Stimulated activated CD4-positive, alpha-beta T cell treated with anti-CD3 and anti-CD28 coated beads, Interleukin-4, amount 100 ng/mL, for 4 hours (primary cell): ENCODE measurements at places on chromosomes 11 and 22.

DNA sequence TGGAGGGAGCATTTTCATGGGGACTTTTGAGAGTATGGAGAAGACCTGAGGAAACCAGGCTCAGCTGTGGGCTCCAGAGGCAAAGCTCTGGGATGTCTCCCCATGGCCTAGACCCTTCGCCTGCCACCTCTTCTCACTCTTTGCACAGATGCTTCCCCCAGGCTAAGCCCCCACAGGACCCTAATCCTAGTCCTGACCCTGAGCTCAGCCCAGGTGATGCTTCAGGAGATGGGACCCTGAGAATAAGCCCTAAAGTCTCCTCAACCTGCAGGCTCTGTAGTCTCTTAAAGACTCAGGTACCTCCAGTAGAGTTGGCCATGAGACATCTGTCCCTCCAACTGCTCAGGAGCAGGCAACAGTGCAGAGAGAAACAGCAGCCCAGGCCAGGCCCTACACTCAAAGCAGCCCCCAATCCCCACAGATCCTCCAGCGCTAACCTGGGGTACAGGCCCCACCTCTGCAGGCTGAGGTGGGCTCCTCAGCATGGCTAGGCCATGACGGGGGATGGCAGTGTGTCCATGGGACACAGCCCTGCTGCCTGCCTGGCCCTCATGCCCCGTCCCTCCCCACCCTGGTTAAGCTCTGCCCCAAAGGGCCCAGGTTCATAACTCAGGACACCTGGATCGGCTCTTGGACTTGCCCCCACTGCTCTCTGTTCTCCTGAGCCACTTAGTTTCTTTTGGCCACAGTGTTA is 39.4 kb downstream of the GGTLC2 start:
- DNase-seq: no peak

- no peak for DNase-seq
Measured at GRCh38 chr11:4076774-4077173, 17.8 kb upstream of the RRM1 start.

GRCh38 chr11:16799221-16799620 is 60.8 kb downstream of the C11orf58 start:
- no peak for DNase-seq

DNA sequence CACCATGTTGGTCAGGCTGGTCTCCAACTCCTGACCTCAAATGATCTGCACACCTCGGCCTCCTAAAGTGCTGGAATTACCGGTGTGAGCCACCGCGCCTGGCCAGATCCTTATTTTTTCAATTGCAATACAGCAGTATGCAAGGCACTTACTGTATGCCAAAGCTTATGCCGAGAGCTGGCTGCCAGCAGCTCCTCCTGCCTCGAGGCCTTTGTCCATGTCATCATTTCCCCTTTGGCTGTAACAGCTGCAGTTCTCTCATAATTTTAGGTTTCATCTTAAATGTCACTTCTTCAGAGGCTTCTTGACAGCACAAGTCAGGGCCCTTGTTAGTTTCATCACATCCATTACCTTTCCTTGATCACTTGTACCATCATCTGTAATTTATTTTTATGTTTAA is 1.5 kb upstream of the SREBF2 start:
- no peak for DNase-seq

DNA sequence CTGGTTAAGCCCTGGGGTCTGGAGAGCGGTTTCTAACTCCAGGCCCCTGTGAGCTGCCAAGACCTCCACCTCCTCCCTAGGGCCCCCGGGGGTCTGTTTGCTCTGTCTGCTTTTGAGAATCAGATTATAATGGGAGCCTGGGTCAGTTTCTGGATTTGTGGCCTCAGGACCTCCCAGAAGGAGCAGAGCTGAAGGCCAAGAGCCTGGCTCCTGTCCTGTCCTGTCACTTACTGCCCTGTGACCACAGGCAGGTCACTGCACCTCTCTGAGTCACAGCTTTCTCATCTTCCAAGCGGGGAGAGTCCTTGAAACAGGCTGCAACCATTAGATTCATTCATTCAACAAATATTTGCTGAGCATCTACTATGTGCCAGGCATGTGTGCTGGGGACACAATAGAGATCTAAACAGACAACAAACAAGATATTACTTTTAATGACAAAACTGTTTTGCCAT is 87.3 kb upstream of the FGF3 start:
- no peak for DNase-seq

DNA sequence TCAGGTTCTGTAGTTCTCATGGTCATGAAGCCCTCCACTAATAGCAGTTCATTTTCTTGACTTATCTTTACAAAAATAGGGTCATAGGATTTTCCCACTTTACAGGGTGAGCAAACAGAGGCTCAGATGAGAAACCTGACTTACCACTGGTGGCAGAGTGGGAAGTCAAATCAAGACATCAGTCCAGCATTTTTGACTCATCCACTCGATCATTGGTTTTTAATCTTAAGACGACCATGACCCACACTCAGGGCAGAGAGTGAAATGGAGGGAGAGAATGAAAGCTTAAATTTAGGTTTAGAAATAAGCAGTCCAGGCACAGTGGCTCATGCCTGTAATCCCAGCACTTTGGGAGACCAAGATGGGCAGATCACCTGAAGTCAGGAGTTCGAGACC is 42.1 kb downstream of the RTL6 start:
- DNase-seq: no peak

DNA sequence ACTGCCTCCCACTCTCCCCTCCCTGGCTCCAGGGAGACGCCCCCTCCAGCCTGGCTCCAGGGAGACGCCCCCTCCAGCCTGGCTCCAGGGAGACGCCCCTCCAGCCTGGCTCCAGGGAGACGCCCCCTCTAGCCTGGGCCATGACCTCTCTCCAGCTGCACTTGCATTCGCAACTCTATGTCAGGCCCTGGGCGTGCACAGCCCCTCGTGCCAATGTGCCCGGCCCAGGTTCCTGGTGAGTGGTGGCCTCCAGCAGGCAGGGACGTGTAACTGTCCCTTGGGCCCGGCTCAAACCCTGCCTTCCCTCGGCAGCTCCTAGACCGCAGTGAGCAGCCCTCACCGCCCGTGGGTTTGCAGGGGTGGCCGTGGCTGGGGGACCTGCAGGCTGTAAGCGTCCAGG is 6.9 kb downstream of the MUC6 start:
- DNase-seq: no peak

- no peak for DNase-seq
Measured at GRCh38 chr11:120579611-120580031, 68.1 kb downstream of the GRIK4 start.

- DNase-seq: no peak
Measured at GRCh38 chr11:1935156-1936071, 11.7 kb upstream of the MRPL23 start.

DNA sequence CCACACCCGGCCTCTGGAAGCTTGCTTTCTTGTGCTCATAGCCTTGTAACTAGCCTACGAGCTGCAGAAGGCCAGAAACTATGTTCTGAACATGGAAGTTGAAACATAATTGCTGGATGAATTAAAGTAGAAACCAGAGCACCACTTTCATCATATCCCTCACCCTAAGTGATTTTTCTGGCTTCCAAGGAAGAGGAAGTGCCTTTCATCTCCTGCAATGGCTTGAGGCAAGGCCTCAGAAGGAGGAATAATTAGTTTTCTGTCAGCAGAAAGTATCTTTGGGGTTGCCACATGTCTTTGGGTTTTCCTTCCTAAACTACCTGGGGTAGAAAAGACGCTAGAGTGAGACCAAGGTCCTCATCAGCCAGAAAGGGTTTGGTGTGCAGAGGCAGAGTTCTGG is 14.5 kb downstream of the RPL27A start:
- no peak for DNase-seq

GRCh38 chr11:34754171-34754823 is 133.4 kb downstream of the EHF start:
- no peak for DNase-seq

DNA sequence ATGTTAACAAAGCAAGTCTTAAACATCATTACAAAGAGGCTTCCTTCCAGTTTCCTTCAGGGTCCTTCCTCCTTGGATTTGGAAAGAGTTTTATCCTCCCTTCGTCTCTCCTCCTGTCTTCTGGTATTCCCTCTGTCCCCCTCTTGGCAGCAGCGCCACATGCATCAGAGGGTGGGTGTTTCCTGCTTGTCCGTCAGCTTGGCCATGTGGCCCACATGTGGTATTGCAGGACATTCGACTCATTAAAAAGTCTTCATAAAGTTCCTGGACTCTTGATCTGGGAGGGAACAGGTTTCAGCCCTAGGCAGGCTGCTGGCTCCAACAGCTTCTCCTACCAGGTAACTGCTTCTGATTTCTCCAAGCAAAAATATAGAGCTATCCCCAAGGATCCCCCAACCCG is 189.8 kb downstream of the CSNK2A3 start:
- DNase-seq: no peak

- DNase-seq: no peak
Measured at GRCh38 chr22:27419473-27419872, 382.1 kb downstream of the MN1 start.

- no peak for DNase-seq
Measured at GRCh38 chr11:134393638-134394037, 18.4 kb downstream of the B3GAT1 start.

- DNase-seq: no peak
Measured at GRCh38 chr11:3849297-3849874, 6.1 kb upstream of the STIM1 start.

- DNase-seq: no peak
Measured at GRCh38 chr11:111796696-111797095, 30.5 kb upstream of the PPP2R1B start.

GRCh38 chr22:26734339-26735018 is 77.1 kb downstream of the MIAT start:
- DNase-seq: no peak

- DNase-seq: peak; percentile 54
Measured at GRCh38 chr22:50267591-50268390, 2.4 kb downstream of the MAPK11 start.

DNA sequence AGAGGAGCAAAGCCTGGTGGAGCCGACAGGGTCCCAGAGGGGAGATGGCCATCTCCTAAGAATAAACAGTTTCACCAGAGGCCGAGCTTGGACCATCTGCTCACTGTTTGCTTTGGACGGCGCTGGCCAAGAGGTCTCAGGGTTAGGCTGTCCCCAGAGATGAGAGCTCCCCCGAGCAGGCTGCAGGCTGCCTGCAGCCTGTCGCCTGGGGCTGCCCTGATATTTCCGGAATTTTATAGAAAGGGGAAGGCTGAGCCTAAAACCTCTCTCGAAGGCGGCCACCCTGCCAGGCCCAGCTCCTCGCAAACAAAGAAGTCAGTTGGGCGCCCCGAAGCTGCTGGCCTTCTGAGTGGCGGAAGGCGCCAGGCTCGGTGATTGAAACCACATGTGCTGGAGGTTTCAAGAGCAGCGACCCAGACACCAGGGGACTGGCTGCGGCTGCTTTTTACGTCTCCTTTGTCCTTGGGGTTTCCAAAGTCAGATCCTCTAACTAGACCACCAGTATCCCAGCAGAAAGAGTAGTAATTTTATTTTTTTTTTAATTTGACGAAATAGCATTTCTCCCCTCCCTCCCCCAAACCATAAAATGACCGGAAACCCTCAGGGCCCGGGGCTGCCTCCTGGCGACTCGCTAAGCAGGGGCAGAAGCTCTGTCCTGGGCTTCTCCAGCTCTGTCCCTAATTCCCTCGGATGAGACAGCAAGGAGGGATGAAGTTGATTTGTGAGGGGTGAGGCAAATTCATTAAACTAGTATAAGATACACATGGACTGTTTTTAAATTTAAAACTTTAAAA is 57.4 kb downstream of the CLMP start:
- DNase-seq: no peak

- DNase-seq: no peak
Measured at GRCh38 chr11:8335186-8335585, 71.5 kb upstream of the LMO1 start.

DNA sequence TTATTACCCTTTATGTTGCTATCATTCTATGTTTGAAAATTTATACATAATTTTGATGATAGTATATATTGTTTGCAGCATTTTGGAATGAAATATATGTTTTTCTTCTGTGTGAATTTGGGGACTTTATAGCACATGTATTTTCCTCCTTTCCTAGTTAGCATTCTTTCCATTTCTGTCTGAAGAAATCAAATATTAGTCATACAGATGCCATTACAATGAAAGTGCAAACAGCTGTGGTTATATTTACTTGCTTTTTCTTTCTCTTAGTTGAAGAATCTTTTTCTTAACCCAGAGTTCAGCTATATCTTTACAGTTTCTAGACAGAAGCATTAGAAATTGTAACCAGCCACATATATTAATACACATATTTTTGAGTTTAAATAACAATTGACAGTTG is 753.1 kb upstream of the ARHGAP42 start:
- no peak for DNase-seq

DNA sequence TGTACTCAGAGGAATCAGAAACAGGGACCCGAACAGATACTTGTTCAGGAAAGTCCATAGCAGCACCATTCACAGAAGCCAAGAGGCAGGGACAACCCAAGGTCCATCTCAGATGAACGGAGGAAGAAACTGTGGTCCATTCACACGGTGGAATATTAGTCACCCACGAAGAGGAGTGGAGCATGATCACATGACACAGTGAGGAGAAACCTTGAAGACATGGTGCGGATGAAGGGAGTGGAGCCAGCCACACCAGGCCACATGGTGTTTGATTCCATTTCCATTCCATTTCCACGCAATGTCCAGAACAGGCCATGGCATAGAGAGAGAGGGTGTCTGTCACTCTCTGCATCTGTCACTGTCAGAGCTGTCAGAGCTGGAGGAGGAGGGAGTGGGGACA is 30.7 kb downstream of the NADSYN1 start:
- DNase-seq: no peak

DNA sequence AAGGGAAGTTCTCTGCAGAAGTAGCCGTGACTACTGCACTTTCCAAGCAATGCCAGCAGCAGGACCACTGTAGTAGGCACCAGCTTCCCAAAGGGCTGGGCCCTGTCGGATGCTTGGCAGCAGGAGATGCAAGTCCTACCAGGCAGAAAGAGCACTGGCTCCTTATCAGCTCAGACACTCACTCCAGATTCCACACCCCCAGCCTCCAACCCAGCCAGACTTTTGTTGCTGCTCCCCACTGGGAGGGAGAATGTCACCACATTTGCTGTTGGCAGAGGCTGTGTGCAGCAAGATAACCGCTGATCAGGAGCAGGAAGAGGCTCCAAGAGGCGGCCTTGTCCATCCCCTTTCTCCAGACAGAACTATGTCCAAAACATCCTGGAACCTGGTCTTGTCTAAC is 118.7 kb downstream of the C11orf58 start:
- DNase-seq: no peak

- no peak for DNase-seq
Measured at GRCh38 chr11:79461144-79461543, 20.3 kb upstream of the TENM4 start.
